ENCODE measurements at places on chromosomes 16 and 17.

DNA sequence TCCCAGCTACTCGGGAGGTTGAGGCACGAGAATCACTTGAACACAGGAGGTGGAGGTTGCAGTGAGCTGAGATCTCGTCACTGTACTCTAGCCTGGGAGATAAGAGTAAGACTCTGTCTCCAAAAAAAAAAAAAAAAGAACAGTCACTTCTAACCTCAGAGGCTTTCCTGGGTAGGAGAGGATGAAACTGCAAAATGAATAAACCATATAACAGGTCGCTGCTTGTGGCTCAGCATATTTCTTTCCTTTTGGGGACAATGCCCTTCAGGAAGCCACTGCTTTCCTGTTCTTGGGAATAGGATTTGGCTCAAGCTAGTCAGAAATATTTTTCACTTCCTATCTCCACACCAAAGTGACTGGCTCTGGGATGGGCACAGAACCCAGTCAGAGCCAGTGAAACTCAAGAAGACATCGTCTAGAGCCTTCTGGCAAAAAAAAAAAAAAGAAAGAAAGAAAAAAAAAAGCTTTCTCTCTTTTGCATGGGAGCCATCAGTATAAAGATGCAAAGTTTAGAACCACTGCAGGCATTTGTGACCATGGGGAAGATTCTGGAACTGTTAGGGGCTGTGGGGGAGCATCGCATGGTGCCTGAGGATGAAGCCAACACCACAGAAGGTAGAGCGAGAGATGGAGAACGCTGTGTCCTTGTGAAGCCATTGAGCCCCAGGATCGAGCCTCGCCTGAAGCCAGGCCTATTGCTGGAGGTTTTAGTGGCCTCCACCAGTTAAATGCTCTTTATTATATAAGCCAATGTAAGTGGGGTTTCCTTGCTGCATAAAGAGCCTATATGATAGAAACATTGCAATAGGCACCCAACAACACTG is 71.8 kb upstream of the MRTFB start:
- no peak for ATAC-seq

DNA sequence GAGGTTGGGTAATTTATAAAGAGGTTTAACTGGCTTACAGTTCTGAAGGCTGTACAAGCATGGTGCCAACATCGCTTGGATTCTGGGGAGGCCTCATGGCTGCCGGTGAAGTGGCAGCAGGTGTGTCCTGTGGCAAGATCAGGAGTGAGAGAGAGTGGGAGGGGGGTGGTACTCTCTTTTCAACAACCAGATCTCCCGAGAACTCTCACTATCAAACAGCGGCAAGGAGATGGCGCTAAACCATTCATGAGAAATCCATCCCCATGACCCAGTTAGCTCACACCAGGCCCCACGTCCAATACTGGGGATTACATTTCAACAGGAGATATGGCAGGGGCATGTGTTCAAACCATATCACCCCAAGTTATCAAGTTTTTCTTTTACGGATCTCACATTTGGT is 44.0 kb upstream of the CBX4 start:
- no peak for ATAC-seq

DNA sequence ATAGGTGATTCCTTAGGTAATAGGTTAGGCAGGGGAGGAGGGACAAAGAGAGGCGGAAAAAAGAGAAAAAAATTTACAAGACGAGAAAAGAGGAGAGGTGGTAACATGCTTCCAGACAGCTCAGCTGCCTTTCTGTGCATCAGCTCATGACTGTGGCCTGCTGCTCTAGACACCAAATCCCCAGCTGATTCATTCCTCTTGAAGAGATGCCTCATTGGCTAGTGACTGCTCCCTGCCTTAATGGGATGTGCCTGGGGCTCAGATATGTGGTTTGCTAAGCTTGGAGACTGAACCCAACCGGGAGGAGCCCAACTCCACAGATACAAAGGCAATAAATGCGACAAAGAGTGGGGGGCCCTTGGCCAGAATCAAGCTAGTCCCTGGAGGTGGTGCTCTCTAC is 105.9 kb upstream of the FAM20A start:
- no peak for ATAC-seq

- no peak for ATAC-seq
These were observed 80.6 kb downstream of the MGAT5B start for GRCh38 chr17:76948726-76949342.

- no peak for ATAC-seq
These were observed 680 bp downstream of the SKA2 start for GRCh38 chr17:59154292-59154720.

DNA sequence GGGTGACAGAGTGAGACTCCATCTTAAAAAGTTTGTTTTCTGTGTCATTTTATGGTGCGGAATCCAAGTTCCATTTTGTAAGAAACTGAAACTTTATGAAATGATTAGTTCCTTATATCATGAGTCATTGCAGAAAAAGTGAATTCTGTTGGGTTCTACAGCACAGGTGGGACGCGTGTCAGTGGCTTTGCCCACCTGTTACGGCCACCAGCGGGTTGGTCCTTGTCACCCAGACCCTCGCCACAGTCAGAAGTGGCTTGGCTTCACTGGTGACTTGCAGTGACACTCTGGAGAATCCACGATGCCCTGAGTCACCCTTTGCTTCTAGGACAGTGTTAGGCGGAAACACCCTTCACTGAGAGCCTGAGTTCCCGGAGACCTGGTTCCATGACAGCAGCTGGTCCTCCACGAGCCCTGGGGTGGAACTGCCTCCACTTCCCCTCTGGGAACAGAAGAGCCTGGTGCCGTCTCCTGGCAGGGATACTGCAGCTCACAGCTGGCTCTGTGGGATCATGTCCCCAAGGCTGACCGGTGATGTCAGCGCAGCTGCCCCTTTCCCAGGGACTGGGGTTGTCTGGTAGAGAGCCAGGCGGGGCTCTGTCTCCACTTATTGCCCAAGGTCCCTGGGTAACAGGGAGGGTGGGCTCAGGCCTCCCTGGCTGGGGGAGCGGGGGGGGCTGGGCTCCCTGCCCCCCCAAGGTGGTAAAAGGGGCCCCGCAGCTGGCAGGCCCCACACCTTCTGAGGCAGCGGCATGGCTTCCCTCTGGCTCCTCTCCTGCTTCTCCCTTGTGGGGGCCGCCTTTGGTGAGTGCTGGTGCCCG is at the start of gene CTRB1:
CTRB1 (plus strand) TSS at position 733 of the 821 bp plus-strand sequence; CDS start at position 753, 20 bp downstream.
- ATAC-seq = peak; percentile 42

DNA sequence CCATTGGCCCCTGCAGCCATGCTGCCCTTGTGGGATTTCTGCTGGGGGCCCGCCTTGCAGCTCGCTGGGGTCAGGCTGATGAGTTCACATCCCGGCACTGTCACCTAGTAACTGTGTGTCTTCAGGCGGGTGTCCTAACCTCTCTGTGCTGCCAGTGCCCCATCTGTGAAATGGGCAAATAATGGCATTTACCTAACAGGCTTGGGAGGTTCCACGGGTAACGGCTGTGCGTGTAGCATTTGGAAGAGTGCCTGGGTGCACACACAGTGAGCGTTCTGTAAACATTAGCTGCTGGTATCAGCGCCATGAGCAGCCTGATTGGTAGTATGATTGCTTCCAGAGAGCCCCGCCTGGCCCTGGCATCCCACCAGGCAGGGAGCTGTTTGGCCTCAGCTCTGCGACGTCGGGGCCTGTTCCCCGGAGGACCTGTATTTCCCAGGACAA is 167.3 kb upstream of the GSE1 start:
- no peak for ATAC-seq

- ATAC-seq = no peak
These were observed 37.7 kb upstream of the RHBDL3 start for GRCh38 chr17:32227910-32228309.

DNA sequence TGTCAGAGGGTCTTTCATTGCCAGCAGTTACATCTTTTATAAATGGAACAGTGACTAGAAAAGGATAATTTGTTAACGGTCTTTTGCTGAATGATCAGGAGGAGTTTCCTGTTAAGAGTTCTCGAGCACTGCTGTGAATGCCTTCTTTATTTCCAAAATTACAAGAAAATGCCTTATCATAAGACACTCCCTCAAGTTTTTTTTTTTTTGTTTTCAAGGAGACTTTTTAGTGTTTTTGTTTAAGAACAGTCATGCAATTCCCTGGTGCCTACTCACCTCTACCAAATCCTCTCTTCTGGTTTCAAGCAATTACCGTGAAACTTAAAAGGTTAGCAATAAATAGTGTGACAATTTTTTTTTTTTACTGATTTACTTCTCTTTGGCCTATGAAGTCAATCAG is 19.0 kb upstream of the VWA3A start:
- ATAC-seq = no peak

GRCh38 chr17:44948315-44948795 is 782 bp upstream of the KIF18B start:
- ATAC-seq = no peak

DNA sequence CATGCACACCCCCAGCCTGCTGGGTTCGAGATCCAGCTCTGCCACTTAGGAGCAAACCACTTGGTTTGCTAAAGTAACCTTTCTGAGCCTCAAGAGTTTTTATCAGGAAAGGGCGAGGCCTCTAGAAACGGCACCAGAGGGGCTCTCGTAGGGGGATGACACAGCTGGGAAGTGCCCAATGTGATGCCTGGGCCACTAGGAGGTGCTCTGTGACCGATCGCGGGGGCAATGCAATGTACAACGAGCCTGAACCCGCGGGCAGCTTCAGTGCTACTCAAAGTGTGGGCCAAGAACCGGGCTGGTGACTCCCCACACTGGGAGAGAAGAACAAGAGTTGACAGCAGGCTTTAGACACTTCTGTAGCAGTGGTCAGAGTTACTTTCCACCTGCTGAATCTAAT is 9.4 kb downstream of the C16orf89 start:
- peak; percentile 66 for ATAC-seq

DNA sequence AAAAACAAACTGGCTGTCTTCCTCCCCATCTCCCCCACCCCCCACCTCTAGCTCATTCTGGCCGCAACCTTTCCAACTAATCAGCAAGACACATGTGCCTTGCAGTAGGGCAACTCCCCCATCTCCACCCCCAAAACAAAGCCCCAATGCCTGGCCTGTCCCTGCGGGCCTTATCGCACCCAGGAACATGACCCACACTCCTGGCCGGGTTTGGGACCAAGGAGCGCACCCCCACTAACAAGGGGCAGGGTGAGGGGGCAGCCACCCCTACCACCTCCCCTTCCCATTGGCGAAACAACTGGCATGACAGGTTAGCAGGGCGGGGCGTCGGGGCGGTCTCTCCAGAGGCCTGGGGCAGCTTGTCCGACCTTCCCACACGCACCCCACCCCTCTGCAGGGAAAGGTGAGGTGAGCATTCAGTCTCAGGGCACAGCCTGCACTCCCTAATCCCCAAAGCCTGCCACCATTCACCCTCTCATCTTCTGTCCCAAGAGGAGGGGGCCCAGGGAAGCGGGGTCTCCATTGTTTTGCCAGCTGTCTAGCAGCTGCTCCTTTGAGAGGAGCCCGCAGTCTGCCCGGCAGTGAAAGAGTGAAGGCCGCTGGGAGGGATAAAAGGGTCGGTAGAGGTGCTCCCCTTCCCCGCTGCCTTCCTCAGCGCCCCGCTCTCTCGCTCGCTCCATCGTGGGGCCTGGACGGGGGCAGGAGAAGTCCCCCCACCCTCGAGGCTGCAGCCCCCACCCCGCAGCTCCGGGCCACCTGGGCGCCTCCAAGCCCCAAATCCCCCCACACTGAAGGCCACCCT is 765 bp downstream of the MYO18A start:
- no peak for ATAC-seq

GRCh38 chr17:4301066-4301465 is 37.3 kb upstream of the ANKFY1 start:
- ATAC-seq = no peak

- ATAC-seq = no peak
These were observed 27.0 kb upstream of the NXPH3 start for GRCh38 chr17:49548506-49549310.

DNA sequence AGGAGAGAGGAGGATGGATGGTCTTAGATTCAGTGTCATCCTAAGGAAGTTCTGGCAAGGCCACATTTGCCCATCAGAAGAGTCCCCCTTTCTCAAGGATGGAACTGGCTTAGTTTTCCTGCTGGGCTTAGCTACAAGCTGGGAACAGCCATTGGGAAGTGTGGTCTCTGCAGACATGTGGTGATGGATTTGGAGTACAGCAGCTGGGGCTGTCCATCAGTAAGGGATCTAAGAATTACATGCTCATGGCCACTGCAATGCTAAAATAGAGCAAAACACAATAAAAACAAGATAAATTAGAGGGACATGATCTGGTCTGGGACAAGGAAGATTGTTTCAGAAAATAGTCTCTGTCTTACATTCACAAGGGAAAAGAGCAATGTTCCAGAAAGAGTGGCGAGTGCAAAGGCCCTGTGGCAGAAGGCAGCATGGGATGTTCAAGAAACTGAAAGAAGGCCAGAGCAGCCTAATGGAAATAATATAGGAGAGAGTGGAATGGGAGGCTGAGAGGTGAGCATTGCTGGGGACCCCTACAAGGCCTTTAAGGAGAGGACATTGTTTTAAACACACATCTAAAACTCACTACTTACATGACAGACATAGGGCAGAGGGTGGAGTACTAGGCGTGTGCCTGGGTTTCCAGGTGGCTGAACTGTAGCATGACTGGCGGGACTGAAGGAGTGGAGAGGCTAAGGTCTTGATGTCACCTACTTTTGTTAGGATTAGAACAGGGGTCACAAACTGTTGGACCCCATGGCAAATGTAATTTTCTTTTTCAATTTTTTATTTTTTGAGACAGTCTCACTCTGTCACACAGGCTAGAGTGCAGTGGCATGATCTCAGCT is 17.0 kb upstream of the TOX3 start:
- ATAC-seq = no peak

DNA sequence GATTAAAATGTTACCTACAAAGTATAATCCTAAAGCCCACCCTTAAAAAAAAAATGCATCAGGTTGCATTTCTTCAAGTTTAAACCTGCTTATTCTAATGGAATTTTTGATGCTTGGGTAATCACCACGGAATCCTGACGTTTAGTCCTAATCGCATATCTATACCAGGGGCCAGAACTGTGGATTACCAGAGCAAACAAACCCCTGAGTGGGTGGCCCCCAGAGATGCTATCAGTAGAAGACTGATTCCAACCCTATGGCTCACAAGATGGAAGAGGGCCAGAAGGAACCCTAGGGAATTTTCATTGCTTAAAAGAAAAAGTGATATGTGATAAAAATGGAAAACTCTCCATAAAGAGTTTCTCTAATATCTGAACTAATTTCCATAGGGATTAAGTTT is 152.2 kb upstream of the NOG start:
- no peak for ATAC-seq

DNA sequence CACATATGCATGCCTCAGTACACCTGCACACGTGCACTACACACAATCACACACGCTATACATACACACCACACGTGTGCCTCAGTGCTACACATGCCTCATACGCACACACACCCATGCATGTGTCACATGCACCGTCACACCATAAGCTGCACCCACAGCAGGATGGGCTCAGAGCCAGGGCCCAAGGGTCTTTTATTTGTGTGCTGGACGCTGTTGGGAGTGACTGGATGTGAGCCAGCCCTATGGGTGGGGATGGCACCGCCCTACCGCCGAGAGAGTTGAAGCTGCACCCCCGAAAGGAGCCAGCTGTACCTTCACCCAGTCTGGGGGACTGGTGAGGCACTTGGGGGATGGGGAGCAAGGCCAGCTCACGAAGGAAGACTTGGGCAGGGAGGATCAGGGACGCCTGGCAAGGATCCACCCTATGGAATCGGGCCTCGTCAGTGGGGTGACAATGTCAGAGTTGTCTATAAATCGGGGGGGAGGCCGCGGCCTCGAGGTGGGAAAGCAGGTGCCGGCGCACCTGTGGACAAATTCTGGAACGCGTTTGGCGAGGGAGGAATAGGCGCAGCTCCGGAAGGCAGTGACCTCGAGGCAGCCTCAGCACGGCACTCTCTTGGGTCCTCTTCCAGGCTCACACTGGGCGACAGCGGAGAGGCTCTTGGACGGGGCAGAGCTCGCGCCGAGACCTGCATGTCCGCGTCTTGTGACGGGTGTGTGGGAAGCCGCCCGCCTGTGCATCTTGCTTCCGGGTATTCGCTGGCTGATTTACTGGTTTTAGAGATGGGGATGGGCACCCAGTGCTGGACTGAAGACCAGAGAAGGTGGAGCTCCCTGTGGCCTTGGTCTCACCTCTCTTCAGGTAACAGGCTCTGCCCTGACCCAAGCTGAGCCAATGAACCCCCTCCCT is 7.3 kb downstream of the RGS11 start:
- no peak for ATAC-seq

Measured in activated CD4-positive, CD25-positive, alpha-beta regulatory T cell treated with anti-CD3 and anti-CD28 coated beads, Interleukin-2, amount 50 U/mL, for 24 hours (primary cell).